ENCODE measurements at places on chromosomes 7 and 10.

DNA sequence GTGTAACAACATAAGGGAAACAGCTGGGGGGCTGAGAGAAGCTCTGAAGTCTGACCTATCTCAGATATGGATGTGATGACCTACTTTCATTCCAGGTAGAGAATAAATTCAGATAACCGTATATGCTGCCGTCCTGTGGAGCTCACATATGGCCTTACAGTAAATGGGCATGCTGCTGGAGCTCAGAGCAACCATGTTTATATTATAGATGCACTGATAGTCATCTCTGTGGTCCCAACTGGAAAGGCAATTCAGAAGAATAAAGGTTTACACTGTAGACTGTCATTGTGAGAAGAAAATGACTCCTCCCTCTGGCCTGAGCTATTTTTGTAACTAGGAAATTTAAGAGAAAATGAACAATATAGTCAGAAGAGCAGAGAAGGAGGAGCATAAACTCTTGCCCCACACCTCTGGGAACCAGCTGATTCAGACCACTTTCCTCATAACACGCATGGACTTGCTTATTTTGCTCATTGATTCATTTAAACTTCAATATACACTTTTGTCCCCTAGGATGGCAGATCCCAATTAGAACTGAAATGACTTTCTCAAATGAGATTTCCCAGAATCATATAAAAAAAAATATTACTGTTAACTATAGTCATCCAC, 69.9 kb upstream of the NXPH1 start:
- no peak for DNase-seq

DNA sequence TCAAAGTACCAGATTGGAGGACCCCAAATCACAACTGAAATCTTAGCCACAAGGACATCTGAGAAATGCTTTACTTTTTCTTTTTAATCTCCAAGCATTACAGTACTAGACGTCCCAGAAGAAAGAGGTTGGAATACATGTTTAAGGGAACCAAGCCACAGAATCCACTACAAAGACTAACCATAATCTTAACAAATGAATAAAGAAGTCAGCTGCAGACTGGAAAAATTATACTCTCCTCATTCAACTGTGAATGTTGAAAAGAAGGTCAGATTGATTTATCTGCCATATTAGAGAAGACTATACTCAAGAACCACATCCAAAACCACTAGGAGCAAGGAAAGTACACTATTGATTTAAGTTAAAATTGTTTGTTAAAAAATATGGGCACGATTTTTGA, 102.1 kb upstream of the ABCB5 start:
- DNase-seq = no peak

DNA sequence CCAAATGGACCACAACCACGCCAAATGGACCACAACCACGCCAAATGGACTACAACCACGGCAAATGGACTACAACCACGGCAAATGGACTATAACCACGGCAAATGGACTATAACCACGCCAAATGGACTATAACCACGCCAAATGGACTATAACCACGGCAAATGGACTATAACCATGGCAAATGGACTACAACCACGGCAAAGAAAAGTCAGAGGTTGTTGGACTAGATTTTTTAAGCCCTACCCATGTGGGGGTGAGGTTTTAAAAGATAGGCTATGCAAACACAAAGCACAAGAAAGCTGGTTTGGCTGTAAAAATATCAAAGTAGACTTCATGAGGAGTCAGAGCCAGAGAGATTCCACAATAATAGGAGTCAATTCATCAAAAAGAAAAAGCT, 55.8 kb downstream of the NCAPG2 start:
- DNase-seq = no peak

DNA sequence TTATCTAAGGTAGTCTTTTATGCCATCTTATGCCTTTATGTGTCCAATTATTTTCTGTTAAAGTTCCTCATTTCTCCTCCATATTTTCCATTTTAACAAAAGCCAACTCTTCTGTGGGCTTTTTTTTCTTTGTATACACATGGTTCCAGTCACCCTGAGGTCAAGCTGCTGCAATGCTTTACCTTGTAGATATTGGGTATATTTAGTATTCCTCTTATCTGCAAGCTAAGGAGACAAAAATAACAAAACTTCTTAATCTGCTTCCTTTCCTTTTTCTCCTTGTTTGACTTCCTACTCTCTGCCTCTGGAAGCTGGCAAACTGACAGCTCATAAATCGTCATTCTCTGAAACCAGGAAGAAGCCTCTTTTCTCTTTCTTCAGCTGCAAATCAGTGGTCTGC, 885.0 kb upstream of the LRRN3 start:
- no peak for DNase-seq

DNA sequence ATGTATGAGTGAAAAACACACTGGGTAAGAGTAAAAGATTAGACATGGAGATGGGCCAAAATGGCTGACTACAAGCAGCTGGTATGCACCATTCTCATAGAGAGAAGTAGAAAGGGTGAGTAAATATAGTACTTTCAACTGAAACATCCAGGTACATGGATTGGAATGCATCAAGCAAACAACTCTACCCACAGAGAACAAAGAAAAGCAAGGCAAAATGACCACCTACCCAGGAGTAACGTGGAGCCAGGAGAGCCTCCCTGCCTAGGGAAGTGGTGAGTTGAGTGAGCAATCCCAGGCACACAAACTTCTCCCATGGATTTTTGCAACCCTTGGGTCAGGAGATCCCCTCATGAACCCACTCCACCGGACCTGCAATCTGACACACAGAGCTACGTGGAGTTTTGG, 212.8 kb downstream of the PTN start:
- DNase-seq = no peak

- no peak for DNase-seq
These were observed 300.6 kb downstream of the ZEB1 start for GRCh38 chr10:31619531-31620061.

GRCh38 chr10:45491061-45491460, 117.0 kb downstream of the ALOX5 start:
- DNase-seq = no peak

All from activated CD8-positive, alpha-beta memory T cell treated with anti-CD3 and anti-CD28 coated beads for 1 hour (primary cell).